ENCODE measurements at places on chromosomes 1 and 21.

DNA sequence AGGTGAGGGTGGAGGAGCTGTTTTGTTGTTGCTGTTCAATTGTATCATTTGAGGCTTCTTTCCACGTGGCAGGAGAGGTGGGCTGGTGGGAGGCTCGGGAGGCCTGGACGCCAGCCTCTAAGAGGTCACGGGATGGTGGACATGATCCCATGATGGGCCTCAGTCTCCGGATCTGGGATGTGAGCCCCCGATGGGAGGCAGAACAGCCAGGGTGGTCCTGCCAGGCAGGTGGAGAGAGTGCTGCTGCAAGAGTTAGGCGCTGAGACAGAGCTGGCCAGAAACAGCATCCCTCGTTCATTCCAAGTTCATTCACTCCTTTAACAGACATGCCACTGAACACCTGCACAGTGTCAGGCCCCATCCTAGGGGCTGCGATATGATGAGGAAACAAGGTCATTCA is 41.1 kb upstream of the POU3F1 start:
- DNase-seq = no peak

- peak; percentile 54 for DNase-seq
These were observed 42.9 kb upstream of the CD53 start for GRCh38 chr1:110829955-110830553.

- DNase-seq = no peak
These were observed 13.6 kb downstream of the DIP2A start for GRCh38 chr21:46472246-46472645.

DNA sequence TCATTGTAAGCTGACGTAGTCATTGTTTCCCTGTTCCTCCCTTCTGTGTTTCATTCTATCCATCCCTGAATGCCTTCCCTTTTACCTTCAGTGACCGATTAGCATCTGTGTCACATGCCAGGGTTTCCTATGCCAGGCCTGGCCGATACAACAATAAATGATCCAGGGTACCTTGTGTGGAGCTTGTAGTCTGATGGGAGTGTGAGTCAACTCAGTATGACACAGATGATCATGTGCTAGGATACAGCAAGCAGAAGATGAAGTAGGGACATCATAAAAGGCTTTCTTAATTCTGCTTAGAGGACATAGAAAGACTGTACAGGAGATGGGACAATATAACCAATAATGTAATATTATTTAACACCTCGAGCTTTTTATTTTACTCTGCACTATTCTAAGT is 164.1 kb upstream of the C8B start:
- DNase-seq = no peak
